ENCODE measurements at places on chromosomes 13 and 19.

- DNase-seq, result no peak
These were observed 455.4 kb downstream of the IRS2 start for GRCh38 chr13:109331011-109331433.

DNA sequence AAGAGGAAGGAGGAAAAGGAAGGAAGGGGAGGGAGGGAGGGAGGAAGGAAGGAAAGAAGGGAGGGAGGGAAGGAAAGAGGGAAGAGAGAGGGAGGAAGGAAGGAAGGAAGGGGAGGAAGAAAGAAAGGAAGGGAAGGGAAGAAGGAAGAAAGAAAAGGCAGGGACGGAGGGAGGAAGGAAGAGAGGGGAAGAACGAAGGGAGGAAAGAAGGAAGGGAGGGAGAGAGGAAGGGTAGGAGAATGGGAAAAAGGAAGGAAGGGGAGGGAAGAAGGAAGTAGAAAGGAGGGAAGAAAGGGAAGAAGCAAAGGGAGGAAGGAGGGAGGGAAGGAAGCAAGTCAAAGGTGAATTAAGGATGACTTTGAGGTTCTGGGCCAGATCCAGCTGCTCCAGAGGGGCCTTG is 3.0 kb downstream of the ACSBG2 start:
- no peak for DNase-seq

DNA sequence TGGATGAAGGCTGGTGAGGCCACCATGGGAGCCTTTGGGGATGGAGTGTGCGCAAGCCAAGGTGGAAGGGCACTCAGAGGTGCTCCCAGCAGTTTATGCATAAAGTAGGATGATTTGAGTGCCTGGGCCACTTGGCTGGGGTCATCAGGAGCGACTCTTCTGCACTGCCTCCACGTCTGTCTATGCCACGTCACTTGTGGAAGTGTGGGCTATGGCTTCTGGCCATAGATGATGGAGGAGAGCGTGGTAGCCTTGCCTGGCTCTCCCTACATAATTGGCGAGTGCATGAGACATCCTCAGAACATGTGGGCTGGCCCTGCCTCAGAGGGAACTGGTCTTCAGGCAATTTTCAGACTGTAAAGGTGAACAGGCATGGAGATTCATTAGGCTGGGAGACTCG is 182.9 kb downstream of the TEX29 start:
- DNase-seq, result no peak

- DNase-seq, result peak; percentile 78
These were observed 30.0 kb downstream of the VAV1 start for GRCh38 chr19:6802336-6803035.

GRCh38 chr13:49366841-49367240 is 77.0 kb downstream of the CAB39L start:
- DNase-seq, result no peak

DNA sequence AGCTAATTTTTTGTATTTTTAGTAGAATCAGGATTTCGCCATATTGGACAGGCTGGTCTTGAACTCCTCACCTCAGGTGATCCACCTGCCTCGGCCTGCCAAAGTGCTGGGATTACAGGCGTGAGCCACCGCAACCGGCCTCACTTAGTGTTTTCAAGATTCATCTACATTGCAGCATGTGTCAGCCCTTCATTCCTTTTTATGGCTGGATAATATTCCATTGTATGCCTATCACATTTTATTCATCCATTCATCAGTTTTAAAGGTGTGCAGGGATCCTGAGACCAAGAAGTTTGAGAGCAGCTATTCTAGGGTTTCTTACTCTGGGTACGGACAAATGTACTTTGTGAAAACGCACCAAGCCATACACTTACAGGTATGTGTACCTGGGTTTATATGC is 9.1 kb downstream of the COQ8B start:
- DNase-seq, result no peak

DNA sequence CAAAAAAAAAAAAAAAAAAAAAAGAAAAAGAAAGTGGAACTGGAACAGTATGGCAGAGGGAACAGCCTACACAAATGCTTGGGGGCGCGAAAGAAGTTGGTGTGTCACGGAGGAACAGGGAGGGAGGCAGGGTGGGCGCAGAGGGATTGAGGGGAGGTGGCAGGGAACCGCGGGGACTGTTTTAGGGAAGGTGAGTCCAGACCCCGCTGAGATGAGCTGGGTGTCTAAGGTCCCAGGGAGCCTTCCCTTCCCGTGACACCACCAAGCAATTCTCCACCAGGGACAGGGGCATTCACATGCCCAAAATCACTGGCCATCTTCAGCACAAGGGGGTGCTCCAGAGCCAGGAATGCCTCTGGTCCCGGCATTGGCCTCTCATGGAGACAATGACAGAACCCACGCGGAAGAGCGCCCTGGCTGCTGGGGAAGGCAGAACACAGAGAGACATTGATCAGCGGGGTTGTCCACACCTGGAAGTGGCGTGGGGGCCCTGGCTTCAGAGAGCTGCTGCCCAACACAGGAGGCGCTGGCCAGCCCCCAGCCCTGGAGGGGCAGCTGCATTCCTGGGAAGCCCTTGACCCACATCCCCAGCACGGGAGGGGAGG is 6.9 kb downstream of the PEAK3 start:
- DNase-seq, result no peak

GRCh38 chr19:44747739-44748425 is 626 bp upstream of the BCL3 start:
- DNase-seq, result no peak

DNA sequence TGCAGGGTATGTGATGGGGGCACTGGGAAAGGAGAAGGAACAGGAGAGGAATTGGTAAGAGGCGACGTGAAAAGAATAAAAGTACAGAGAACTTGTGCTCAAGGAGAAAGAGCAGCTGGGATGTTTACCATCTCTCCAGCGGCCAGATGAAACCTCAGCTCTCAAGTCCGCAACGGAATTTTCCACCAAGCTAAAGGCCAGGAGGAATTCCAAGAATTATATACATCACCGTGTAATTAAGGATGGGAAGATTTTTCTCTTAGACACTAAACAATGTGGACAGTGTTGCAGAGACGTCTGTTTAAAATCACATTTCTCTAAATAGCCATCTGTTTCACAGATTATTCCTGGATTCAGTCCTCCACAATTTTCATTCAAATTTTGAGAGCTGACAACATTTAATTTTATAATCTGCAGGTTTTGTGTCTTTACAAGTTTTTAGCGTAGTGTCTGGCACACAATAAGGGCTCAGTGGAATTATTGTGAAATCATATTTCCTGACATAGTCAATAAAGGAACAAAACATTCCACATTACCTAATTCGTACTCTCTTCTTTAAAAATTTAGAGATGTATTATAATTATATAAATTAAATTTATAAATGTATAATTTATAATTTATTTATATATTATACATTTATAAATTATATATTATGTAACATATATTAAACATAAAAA is 23.0 kb upstream of the USP29 start:
- DNase-seq, result no peak

DNA sequence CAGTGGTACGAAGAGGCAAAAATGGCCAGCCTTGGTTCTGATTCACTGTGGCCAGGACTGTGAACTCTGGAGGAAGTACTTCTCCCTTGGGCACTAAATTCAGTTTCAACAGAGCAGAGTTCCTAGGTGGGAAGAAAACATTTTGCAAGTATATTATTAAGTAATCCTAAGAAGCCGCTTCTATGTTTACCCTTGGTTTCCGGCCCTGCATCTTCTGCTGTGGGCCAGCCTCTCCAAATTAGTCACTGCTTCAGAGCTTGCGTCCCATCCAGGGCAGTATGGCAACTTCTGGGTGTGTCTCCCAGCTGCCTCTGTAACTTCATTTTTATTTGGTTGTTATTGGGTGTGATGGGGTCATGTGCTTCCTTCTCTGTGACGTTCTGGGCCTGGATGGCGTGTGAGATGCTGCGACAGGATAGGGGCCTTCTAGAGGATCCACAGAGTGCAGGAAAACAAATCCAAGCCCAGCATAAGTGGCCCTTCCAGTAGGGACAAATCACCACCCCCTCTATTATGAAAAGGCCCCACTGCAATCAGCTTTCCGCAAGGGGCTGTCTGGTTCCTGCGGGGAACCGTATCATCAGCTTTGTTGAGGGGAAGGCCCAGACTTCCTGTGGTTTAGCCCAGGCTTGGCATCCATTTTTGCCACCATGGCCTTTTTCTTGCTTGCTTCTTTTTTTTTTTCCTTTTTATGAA is 55.1 kb upstream of the C1QTNF9 start:
- DNase-seq, result peak; percentile 71

GRCh38 chr19:29812080-29812880 is 489 bp downstream of the CCNE1 start:
- no peak for DNase-seq

GRCh38 chr13:27128825-27129627 is 42.6 kb downstream of the USP12 start:
- DNase-seq, result no peak

GRCh38 chr19:4878491-4878968 is 11.1 kb upstream of the PLIN3 start:
- no peak for DNase-seq

- DNase-seq, result no peak
These were observed 172.4 kb downstream of the KDM4B start for GRCh38 chr19:5141129-5141849.

- no peak for DNase-seq
These were observed 6.3 kb upstream of the WTIP start for GRCh38 chr19:34475026-34475974.

DNA sequence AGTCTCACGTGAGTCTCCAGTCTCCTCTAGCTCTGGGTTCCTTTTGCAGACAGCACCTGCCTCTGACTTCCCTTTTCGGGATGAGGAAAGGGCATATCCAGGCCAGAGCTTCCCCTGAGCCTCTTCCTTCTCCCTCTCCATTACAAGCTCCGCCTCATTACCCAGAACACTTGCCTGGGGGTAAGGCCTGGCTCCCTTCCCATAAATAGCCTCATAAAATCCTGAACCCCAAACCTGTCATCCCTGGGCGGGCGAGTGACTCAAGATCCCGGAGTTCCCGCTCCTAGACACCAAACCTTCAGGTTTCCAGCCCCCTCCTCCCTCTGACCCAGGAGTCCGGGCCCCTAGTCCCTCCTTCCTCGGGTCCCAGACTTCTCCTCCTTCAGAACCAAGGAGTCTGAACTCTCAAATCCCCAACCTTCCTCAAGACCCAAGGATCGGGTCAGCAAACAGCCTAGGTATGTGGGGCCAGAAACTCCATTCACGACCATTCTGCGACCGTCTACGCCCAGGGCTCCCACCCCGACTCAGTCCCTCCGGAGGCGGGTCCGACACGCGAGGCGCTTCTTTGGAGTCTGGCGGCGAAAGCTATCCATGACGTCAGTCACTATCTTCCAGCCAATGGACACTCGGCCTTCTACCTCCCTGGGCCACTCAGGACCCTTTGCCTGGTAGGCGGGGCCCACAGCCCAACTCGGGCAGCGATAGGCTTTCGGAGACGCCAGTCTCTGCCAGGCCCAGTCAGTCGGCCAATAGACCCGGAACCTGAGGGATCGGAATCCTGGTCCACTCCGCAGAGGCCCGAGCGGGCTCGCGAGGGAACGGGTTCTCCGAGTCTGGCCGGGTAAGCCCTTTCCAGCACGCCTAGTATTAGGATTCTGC is 6.5 kb upstream of the CNFN start:
- DNase-seq, result peak; percentile 84

GRCh38 chr13:96091164-96092117 is 1.5 kb downstream of the HS6ST3 start:
- no peak for DNase-seq

GRCh38 chr13:98184792-98185191 is 7.7 kb upstream of the RNF113B start:
- no peak for DNase-seq

- no peak for DNase-seq
These were observed 345.8 kb downstream of the TBC1D4 start for GRCh38 chr13:75136151-75136550.

- DNase-seq, result no peak
These were observed 3.5 kb downstream of the FSTL3 start for GRCh38 chr19:679418-680286.
